ENCODE measurements at places on chromosomes 5 and 9.

GRCh38 chr9:5626727-5627634 lies 1.9 kb upstream of the RIC1 start:
- no peak for DNase-seq

- no peak for DNase-seq
Observed at GRCh38 chr5:176716320-176716719, 69.0 kb downstream of the TSPAN17 start.

GRCh38 chr5:90477073-90477472 lies 2.4 kb downstream of the POLR3G start:
- DNase-seq, result no peak

DNA sequence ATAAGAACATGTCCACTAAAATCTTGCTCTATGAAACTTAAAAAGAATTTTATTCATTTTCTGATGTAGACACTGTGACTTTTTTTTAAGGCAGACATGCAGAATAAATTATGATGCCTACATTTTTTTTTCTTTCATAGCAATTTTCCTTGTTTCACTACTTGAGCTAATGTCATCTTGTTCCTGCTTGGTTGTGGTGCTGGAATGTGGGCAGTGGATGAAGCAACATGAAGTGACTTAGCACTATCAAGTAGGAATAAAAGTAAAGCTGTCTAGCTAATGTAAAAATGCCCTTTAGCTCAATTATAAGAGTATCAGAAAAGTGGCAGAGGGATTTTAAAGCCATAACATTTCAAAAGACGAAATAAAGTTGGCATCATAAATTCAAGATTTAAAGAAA lies 191.0 kb downstream of the ADAMTS6 start:
- DNase-seq, result no peak

- DNase-seq, result peak; percentile 84
Observed at GRCh38 chr9:126719618-126720031, 85.2 kb upstream of the ZBTB43 start.

DNA sequence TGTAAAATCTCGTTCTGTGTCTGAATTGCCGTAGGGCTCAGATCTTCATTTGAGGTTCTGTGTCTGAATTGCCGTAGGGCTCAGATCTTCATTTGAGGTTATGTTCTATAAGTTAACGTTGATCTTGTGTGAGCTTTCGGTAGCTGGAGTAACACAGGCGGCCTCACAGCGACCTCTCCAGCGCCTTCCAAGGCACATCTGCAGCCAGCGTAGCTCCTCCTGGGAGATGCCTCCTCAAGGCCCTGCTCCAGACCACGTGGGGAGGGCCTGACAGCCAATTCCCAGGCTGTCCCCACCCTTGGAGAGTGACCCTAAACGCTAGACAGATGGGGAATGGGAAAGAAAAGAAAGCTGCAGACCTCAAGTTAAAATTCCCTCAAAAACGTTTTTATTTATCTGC lies 8.7 kb upstream of the AHRR start:
- no peak for DNase-seq

- DNase-seq, result no peak
Observed at GRCh38 chr5:153543288-153543687, 52.8 kb downstream of the GRIA1 start.

- no peak for DNase-seq
Observed at GRCh38 chr9:81984928-81985327, 3.6 kb upstream of the SPATA31D1 start.

GRCh38 chr9:7056254-7056653 lies 298.5 kb downstream of the KDM4C start:
- no peak for DNase-seq

- DNase-seq, result no peak
Observed at GRCh38 chr5:32168460-32169033, 5.6 kb downstream of the GOLPH3 start.

DNA sequence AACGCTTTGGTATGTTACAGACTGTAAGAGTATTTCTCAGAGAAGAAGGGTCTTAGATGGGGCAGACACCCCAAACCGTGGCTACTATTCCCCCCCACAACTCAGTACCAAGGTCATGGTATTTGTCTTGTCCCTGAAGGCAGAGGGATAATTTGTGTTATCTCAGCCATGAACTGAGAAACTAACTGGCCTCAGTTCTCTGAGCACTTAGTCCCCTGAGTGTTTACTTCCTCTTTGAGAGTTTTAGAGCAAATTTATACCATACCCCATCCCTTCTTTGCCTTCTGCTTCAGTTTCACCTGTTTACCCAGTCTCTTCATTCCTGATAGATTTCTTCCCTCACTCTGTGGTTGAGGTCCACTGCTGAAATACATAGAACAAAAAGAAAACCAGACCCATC lies 183.9 kb downstream of the LRRC70 start:
- DNase-seq, result no peak

GRCh38 chr9:102273952-102274351 lies 535.5 kb upstream of the GRIN3A start:
- no peak for DNase-seq

- no peak for DNase-seq
Observed at GRCh38 chr5:160166973-160167623, 47.8 kb upstream of the PWWP2A start.

DNA sequence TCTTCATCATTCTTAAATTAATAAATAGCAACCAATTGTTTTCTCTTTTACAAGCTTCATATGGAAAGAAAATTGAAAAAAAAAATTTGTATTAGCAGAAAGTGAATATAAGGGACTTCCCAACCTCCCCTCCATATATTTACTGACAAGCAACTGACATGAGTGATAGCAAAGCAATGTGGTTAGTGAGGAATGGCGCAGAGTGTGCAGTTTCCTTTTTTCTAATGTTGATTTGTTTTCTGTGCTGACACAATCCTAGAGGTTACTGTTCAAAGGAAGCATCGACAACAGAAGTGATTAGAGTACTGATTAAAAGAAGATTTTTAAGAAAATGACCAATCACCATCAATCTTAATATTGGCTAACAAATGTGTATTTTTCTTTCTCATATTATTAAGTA lies 1.7 kb upstream of the PTGER4 start:
- no peak for DNase-seq

DNA sequence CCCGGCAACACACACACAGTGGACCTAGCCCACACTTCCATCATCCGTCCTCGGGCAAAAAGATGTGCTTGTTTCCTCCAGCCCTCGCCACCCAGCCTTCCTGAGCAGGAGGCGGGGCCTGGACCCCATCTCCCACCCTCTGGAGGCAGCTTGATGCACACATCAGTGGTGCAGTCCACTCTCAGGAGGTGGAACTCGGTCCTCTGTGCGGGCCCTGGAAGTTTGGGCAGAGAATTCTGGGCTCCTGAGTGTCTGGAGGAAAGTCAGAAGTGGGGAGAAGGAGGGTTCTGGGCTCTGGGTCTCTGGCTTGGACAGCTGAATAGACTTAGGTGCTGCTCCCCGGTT lies 54.0 kb upstream of the NEURL1B start:
- no peak for DNase-seq

DNA sequence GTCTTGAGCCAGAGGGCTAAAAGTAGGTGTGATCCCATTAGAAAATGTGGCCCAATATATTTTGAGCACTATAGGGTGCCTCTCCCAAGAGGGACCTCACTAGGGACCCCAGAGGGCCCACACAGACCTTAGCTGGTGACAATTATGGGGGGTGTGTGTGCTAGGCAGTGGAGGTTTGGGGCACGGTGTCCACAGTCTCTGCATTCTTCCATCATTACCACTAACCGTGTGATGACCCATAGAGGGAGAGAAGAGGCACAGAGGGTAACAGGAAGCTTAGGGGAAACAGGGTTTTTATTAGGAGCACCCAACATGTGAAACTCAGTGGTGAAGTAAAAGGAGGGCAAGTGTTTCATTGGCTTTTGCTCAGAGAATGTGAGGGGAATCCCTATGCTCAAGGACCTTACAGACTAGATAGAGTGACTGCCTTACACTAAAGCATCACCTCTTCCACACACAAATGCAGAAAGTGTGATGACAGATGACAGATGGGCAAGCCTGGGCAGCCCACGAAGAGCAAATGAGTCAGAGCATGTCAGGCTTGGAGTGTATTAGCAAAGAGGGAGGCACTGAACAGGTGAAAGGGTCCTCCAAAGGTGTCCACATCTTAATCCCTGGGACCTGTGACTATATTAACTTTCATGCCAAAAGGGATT lies 2.5 kb upstream of the ACTL7A start:
- DNase-seq, result no peak

- DNase-seq, result no peak
Observed at GRCh38 chr9:74463825-74464224, 33.3 kb upstream of the RORB start.

GRCh38 chr9:80074439-80074838 lies 502.7 kb downstream of the TLE4 start:
- peak; percentile 57 for DNase-seq

GRCh38 chr9:111287127-111287526 lies 42.9 kb downstream of the OR2K2 start:
- no peak for DNase-seq

GRCh38 chr9:93857528-93857927 lies 97.6 kb downstream of the BARX1 start:
- DNase-seq, result no peak

DNA sequence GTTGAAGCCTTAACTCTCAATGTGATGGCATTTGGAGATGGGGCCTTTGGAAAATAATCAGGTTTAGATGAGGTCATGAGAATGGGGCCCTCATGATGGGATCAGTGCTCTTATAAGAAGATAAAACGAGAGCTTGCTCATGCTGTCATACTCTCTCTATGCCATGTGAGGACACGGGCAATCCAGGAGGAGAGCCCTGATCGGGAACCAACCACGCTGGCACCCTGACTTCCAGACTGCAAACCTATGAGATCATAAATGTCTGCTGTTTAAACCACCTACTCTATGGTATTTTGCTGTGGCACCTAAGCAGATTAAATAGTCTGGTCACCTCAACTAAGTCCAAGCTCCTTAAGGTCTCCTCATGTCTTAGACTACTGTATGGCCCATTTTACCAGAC lies 10.0 kb downstream of the HMGCS1 start:
- no peak for DNase-seq

GRCh38 chr9:124550072-124550471 lies 42.9 kb upstream of the NR5A1 start:
- DNase-seq, result no peak

DNA sequence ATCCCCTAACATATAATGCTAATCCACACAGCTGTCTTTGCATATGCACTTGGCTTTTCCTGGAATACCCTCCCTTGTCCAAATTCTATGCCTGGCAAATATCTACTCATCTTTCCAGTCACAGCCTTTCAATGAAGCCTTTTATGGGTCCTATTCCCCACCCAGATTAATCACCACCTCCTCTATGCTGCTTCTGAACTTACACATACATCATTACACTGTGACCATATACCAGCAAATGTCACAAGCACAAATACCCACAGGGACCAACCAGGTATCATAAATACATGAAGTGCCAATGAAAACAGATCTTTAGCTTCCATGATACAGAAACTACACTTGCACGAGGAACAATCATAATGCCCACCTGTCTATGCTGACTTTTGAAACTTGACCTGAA lies 22.3 kb downstream of the LPAR1 start:
- no peak for DNase-seq

- DNase-seq, result no peak
Observed at GRCh38 chr5:104045987-104046386, 483.4 kb upstream of the NUDT12 start.

DNA sequence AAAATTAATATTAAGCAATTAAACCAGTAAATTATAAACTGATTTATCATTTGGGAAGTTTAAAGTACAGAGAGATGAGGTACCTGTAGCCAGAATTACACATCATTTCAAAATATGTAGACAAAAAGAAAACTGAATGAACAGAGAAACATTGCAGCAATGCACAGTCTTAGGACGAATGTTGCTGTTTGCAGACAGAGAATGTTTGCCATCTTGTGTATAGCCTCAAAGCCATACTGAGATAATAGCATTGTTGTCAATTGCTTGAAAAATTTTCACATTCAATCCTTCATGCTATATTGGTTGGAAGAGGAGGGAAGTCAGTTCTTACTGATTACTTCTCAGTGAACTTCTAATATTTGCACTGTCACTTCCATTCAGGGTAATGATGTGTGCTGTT lies 326.2 kb downstream of the PRR16 start:
- DNase-seq, result no peak

DNA sequence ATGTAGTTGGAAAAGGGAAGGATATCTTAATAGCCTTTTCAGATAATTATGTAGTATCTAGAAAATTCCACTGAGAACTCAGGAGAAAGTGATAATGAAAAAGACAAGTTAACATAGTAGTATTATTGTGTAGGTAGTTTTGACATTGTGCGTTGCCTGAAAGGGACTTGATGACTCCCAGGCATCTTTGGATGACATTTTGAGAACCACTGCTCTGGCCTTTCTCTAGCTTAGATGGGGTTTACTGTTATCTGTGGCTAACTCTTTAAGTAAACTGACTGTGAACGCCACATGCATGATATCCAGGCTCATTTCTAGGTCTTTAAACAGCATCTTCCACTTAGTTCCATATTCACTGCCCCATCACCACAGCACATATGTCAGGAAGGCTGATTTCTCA lies 14.4 kb upstream of the FYB1 start:
- DNase-seq, result no peak

DNA sequence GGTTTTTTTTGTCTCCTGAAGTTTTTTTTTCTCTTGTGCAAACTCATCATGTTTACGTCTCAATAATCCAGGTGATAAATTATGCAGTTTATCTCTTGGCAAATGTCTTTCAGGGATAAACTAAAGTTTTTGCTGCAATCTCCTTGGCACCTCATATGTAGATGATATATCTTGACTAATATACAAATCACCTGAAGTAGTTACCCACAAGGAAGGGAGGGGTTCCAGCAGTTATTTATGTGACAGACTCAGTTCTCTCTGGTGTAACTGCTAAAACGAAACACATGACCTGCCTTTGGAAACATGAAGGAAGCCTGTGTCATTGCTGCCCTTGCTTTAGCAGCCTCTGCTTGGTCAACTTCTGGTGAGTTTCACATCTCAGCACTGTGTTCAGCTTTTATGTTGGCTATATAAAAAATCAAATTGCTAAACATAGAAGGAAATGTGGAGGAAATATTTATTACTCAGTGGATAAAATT lies 39.3 kb upstream of the KIAA1958 start:
- no peak for DNase-seq

All from breast epithelium (tissue), 4 donors.